H1 (cell line): ENCODE measurements at places on chromosomes 16 and 17. TPM values are rescaled to one million over a fixed set of nuclear protein-coding genes. Genes with fewer than 3 reads are reported as not detected.

The MYLK3 gene
- total RNA-seq, result 0.23 and 0.35 TPM in 2 replicates

The TLCD3B gene
- total RNA-seq, result 26.9 and 27.8 TPM in 2 replicates

The C17orf78 gene
- total RNA-seq, result not detected in 2 replicates

The KRTAP9-4 gene
- not detected in 2 replicates for total RNA-seq

The FOXL1 gene
- total RNA-seq, result 0.29 TPM in 1 of 2 replicates, not detected in the other

The PRKCB gene
- total RNA-seq, result 12.1 and 13.0 TPM in 2 replicates

The CDH11 gene
- 8.4 and 8.7 TPM in 2 replicates for total RNA-seq

The KRT17 gene
- total RNA-seq, result 0.36 and 0.50 TPM in 2 replicates

The TOP3A gene
- 46.2 and 54.3 TPM in 2 replicates for total RNA-seq

The SYCE1L gene
- total RNA-seq, result 5.8 and 10.0 TPM in 2 replicates

The PRSS36 gene
- 1.3 TPM in 2 replicates for total RNA-seq

The CYGB gene
- 3.7 and 4.0 TPM in 2 replicates for total RNA-seq
